Hematopoietic multipotent progenitor cell treated with erythropoietin and hydrocortisone succinate and interleukin-3 and kit ligand, for 6 days (in vitro differentiated cells): ENCODE measurements at places on chromosomes 12 and 14.

- no peak for DNase-seq
Observed at GRCh38 chr14:49199159-49199558, 387.0 kb downstream of the RPS29 start.

GRCh38 chr12:33248364-33248763 lies 191.3 kb downstream of the SYT10 start:
- DNase-seq = no peak

GRCh38 chr14:70008284-70009262 lies 129.4 kb downstream of the SMOC1 start:
- no peak for DNase-seq

GRCh38 chr12:11821386-11822080 lies 172.1 kb downstream of the ETV6 start:
- no peak for DNase-seq

- DNase-seq = no peak
Observed at GRCh38 chr14:99612071-99612737, 8.2 kb upstream of the CCDC85C start.

- no peak for DNase-seq
Observed at GRCh38 chr12:98332642-98333041, 182.7 kb upstream of the TMPO start.

GRCh38 chr12:102726686-102727085 lies 190.4 kb downstream of the PAH start:
- DNase-seq = no peak

GRCh38 chr12:94191023-94191422 lies 42.6 kb downstream of the PLXNC1 start:
- DNase-seq = no peak

DNA sequence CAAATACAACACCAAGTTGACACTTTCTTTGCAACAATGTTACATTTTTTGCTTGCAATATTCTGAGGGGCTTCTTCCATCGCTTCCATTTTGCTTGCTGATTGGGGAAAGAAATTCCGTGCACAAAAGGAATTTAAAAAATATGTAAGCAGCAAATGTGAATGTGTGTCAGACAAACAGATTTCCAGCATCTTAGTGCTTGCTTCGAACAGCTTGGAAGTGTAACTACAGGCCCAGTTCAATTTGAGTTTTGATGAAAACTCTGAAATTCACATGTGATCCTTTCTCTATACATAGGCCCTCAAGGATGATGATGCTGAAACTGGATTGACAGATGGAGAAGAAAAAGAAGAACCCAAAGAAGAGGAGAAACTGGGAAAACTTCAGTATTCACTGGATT lies 399.1 kb downstream of the PAWR start:
- DNase-seq = no peak

DNA sequence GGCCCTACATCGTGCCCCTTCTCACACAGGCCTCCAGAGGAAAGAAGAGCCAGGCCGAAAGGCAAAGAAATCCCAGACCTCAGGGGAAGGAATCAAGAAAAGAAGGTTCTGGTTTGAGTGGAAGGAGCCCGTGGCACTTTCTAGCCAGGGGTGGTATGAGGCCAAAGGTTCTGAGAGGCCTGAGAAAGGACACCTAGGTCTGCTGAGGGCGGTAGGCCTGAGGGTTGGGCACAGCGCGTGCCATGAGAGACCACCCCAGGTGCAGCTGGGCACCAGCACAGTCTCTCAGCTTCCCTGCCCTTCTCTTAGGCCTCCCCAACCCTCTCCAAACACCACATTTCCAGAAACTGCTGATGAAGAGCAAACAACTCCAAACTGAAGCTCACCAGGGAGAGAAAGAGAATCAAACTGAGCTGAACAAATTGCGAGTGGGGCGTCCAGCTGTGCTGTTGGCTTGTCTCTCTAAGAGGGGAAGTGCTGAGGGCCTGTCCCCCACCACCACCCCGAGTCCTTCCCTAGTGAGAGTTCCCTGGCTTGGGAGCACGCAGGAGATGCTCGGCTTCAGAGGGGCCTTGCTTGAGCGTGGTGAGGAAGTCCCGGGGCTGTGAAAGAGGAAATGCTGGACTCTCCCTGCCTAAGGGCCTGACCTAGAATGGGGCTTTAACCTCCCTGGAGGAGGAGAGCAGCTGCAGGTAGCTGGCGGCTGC lies 184.8 kb downstream of the ZFP36L1 start:
- no peak for DNase-seq

- DNase-seq = no peak
Observed at GRCh38 chr12:98085046-98085755, 430.2 kb upstream of the TMPO start.

DNA sequence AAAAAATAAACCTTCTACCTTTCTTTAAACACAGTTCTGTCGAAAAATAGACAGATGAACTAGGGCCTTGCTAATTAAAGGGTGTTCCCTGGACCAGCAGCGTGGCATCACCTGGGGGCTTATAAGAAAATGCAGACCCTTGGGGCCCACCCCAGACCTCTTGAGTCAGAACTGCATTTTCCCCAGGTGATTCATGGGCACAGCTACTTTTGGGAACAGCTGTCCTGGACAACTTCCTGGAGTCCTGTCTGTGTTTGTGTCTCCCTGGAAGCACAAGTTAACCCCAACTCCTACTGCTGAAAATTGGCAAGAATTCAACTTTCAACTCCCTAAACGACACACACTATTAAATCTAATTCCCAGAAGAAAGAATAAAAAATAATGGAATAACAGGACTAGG lies 17.8 kb downstream of the FBLN5 start:
- no peak for DNase-seq

- DNase-seq = no peak
Observed at GRCh38 chr12:97300891-97301290, 161.7 kb upstream of the RMST start.

- DNase-seq = no peak
Observed at GRCh38 chr12:123398550-123399254, 14.8 kb downstream of the KMT5A start.

GRCh38 chr12:77102691-77103090 lies 37.3 kb upstream of the E2F7 start:
- DNase-seq = no peak

- no peak for DNase-seq
Observed at GRCh38 chr12:132253698-132254480, 75.5 kb downstream of the GALNT9 start.

- no peak for DNase-seq
Observed at GRCh38 chr12:51232642-51233041, 6.0 kb upstream of the DAZAP2 start.

DNA sequence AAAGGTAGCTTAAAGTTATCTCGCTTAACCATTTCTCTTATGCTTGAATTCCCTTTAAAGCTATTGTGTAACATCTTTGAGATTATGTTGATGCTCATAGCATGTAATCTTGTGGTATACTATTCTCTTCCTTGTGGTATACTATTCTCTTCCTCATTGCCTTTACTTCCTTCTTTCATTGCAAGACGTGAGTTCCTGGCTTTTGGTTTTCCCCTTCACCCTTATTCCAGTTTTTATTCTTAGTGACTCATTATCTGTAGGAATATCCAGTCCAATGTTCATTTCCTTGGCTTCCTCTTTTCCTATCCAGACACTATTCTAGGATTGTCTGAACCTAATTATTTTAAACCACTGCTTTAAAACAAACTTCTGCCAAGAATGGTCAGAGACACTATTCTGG lies 564.0 kb downstream of the CCER1 start:
- peak; percentile 26 for DNase-seq

DNA sequence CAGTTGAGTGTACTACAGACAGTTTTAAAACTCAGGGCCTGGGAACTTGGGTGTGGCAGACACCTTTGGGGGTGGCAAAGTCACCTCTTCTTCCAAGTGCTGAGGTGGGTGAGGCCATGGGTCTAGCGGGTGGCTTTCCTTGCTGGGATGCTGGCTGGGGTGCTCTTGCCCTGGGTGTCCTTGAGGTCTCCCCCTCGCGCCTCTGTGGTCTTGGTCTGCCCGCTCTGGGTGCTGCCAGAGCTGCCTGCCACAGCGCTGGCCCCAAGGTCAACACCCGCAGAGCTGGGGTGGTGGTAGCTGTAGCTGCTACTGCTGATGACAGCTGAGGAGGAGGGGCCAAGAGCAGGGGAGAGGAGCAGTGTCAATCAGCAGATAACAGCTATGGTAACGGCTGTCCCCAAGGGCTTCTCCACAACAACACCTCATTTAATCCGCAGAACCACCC lies 6.8 kb downstream of the KRT74 start:
- DNase-seq = peak; percentile 42

- no peak for DNase-seq
Observed at GRCh38 chr14:81319314-81319713, 80.8 kb downstream of the STON2 start.

- no peak for DNase-seq
Observed at GRCh38 chr12:20245491-20245890, 122.8 kb upstream of the PDE3A start.

- no peak for DNase-seq
Observed at GRCh38 chr14:54257424-54257823, 139.4 kb upstream of the CDKN3 start.

DNA sequence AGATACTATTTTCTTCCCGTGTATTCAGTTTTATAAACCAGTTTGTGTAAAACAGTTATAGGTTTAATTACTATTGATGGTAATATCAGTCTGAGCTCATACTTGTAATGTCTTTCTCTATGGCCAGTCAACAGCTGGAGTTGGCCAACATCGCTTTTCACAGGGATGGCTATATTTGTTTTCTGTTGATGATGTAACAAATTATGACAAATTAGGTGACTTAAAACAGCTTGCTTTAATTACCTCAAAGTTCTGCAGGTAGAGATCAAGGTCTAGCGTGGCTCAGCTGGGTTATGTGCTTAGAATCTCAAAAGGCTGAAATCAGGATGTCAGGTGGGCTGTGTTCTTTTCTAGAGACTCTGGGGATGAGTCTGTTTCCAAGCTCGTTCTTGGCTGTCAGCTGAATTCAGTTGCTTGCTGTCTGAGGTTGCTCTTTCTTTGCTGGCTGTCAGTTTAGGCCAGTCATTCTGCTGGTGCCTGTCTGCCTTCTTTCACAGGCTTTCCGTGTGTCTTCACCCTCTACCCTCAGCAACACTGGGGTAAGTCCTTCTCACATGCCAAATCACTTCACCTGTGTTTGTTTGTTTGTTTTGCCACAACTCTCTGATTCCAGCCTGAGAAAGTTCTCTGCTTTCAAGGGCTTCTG lies 370.2 kb upstream of the E2F7 start:
- no peak for DNase-seq

- DNase-seq = no peak
Observed at GRCh38 chr12:125070661-125071390, 5.6 kb downstream of the AACS start.

GRCh38 chr12:90951432-90952105 lies 3.4 kb downstream of the CCER1 start:
- DNase-seq = no peak

- no peak for DNase-seq
Observed at GRCh38 chr14:76948213-76948947, 80.1 kb downstream of the IRF2BPL start.

- DNase-seq = peak; percentile 82
Observed at GRCh38 chr14:52695481-52696091, at the start of gene ERO1A. ERO1A (minus strand) TSS chr14:52695558; CDS start chr14:52695481, 77 bp downstream.

- no peak for DNase-seq
Observed at GRCh38 chr14:51182131-51182565, 57.9 kb upstream of the TMX1 start.

DNA sequence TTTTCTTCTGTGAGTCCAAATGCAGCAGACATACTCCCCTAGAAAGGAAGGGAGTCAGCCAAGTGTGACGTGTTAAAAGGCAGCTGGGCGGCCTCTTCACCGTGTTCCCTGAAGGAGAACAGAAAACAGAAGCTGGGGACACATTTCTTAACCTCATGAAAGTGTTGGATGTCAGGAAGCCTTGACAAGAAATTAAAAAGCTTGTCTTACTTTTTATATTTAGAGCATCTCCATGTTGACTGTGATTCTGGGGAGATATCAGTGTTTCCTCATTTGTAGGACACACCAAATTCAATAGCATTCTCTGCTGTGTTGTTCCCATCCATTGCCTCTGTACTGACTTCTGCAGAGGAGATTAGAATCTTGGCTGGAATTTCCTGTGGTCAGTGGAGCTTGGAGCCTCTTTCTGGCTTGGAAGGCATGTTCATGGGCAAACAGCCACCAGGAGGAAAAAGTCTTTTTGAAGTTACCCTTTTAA lies 93.7 kb downstream of the RMST start:
- DNase-seq = no peak

DNA sequence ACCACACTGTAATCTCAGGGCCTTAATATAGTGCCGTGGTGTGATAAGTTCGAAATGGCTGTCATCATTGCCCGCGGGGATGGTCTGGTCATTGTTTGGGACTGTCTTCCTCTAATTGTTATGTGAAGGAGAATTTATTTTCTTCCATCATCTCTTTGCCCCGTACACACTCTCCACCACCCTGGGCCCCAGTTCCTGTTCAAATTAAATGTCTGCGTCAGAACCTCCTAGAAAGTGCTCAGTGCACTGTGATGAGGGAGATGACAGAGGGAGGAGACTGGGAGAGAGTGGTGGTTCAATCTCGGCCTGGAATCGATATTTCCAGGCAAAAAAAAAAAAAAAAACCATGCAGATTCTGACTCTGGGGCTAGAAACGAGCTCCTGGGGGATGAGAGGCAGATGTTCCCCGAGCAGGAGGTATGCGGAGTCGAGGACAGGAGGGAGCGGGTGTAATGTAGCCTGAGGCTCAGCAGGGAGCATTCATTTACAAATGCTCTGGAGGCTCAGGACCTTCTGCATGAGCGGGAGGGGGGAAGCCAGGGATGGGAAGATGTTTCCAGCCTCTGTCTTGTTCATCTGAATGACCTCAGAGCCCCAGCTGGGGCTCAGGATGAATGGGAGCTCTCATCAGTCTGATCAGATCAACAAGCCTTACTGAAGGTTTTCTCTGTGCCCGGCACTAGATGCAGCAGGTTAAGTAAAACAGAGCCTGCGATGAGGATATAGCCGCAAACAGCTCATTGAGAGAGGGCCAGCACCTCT lies 219.5 kb downstream of the TBX5 start:
- no peak for DNase-seq

- no peak for DNase-seq
Observed at GRCh38 chr12:73225941-73226340, 953.8 kb downstream of the TRHDE start.

DNA sequence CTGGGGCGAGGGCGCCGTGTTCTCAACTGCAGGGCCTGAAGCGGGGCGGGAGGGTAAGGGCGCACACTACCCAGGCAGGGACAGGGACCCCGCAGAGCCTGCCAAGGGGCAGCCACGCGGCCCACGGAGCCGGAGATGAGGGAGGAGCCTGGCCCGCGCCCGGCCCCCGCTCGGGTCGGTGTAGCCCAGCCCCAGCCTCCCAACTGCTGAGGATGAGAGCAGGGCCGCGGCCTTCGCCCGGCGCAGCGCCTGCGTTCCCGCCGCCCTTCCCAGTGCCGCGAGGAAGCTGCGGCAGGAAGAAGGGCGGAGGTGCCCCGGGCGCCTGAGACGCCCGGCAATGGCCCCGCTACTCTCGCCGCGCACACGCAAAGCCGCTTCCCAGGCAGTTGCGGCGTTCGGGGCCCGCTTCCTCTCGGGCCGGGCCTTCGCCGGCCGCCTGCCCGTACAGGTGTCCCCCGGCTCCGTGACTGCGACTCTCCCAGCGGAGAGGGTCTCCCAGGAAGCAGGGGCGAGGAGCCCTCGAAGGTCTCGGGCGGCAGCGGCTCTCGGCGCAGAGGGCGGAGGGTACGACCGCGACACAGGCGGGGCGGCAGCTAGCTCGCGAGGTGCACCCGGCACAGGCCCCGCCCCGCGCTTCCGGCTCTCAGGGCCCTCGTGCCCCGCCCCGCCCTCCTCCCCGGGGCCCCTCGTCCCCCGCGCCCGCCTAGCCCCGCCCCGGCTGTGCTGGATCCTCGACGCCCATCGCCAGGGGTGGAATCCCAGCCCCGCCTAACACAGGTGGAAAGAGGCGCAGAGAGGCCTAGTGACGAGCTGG lies 24.8 kb upstream of the YY1 start:
- DNase-seq = peak; percentile 97

GRCh38 chr14:75205591-75205990 lies 29.2 kb upstream of the TMED10 start:
- no peak for DNase-seq
